HepG2 (cell line): ENCODE measurements at places on chromosomes 3 and 15. TPM values are rescaled to one million over a fixed set of nuclear protein-coding genes. Genes with fewer than 3 reads are reported as not detected.

The CPNE9 gene
- not detected in 2 replicates for total RNA-seq

The TRPM1 gene
- not detected in 2 replicates for total RNA-seq

The KNG1 gene
- 3.5 and 7.0 TPM in 2 replicates for total RNA-seq

The LAMB2 gene
- 67.9 and 208 TPM in 2 replicates for total RNA-seq

The P3H2 gene
- not detected in 2 replicates for total RNA-seq

The GADL1 gene
- total RNA-seq: not detected in 2 replicates

The SLC12A1 gene
- not detected in 2 replicates for total RNA-seq

The ITIH1 gene
- total RNA-seq: 9.8 and 12.3 TPM in 2 replicates

The ECE2 gene
- total RNA-seq: not detected in 2 replicates

The CIDEC gene
- total RNA-seq: 2.5 and 2.8 TPM in 2 replicates

The ANKRD63 gene
- not detected in 2 replicates for total RNA-seq

The WDR93 gene
- not detected in 2 replicates for total RNA-seq

The EPHA3 gene
- not detected in 2 replicates for total RNA-seq

The LRRC31 gene
- total RNA-seq: not detected in 2 replicates

The MYO1E gene
- total RNA-seq: 25.1 and 38.5 TPM in 2 replicates

The RLBP1 gene
- total RNA-seq: not detected in 2 replicates

The ANKRD34C gene
- not detected in 2 replicates for total RNA-seq

The C3orf33 gene
- total RNA-seq: 8.2 and 12.6 TPM in 2 replicates

The MYL3 gene
- total RNA-seq: not detected in 2 replicates

The VWA5B2 gene
- total RNA-seq: 0.04 TPM in 1 of 2 replicates, not detected in the other

The TLR9 gene
- not detected in 2 replicates for total RNA-seq

The GOLGA6L10 gene
- total RNA-seq: 0.87 and 1.5 TPM in 2 replicates

The MINAR1 gene
- total RNA-seq: 0.13 and 0.15 TPM in 2 replicates

The EEFSEC gene
- 6.4 and 7.9 TPM in 2 replicates for total RNA-seq

The NUP210 gene
- total RNA-seq: 18.2 and 35.2 TPM in 2 replicates

The DYNLT2B gene
- 7.0 and 11.2 TPM in 2 replicates for total RNA-seq

The GOLGA8R gene
- total RNA-seq: 0.09 TPM in 1 of 2 replicates, not detected in the other

The MEGF11 gene
- not detected in 2 replicates for total RNA-seq

The CD200R1 gene
- total RNA-seq: not detected in 2 replicates

The CNTN4 gene
- total RNA-seq: 0.13 TPM in 1 of 2 replicates, not detected in the other

The LRRC34 gene
- total RNA-seq: not detected in 2 replicates

The USP3 gene
- total RNA-seq: 55.9 and 61.2 TPM in 2 replicates

The TIMP4 gene
- total RNA-seq: 0.07 TPM in 1 of 2 replicates, not detected in the other

The MB21D2 gene
- total RNA-seq: 1.6 and 2.8 TPM in 2 replicates

The PSMD6 gene
- total RNA-seq: 117 and 169 TPM in 2 replicates

The CLEC3B gene
- total RNA-seq: not detected in 2 replicates

The PAQR5 gene
- 0.11 and 0.53 TPM in 2 replicates for total RNA-seq

The C2CD4A gene
- 0.17 and 0.20 TPM in 2 replicates for total RNA-seq

The CSTA gene
- 11.0 and 13.9 TPM in 2 replicates for total RNA-seq

The RGMA gene
- total RNA-seq: not detected in 2 replicates

The SLC28A2 gene
- total RNA-seq: 0.08 and 0.11 TPM in 2 replicates

The GALNT15 gene
- 0.02 TPM in 1 of 2 replicates, not detected in the other for total RNA-seq

The LINGO1 gene
- not detected in 2 replicates for total RNA-seq
